Sciatic nerve (tissue), 2 donors: ENCODE measurements at places on chromosomes 6 and 20. TPM values are rescaled to one million over a fixed set of nuclear protein-coding genes. Genes with fewer than 3 reads are reported as not detected.

Gene CGAS
- 7.5 TPM for total RNA-seq

Gene ZFP64
- total RNA-seq, result 17.0 TPM

Gene ZNF831
- 0.36 TPM for total RNA-seq

Gene RFX6
- total RNA-seq, result not detected

Gene RAMACL
- total RNA-seq, result 4.3 TPM

Gene BPIFA1
- not detected for total RNA-seq

Gene ISM1
- 24.1 TPM for total RNA-seq

Gene SAMD5
- total RNA-seq, result 4.5 TPM

Gene SYTL3
- total RNA-seq, result 2.5 TPM

Gene SUMO4
- total RNA-seq, result 7.1 TPM

Gene GSTA5
- total RNA-seq, result not detected

Gene SRMS
- total RNA-seq, result not detected

Gene MAS1
- total RNA-seq, result not detected

Gene SMLR1
- not detected for total RNA-seq

Gene TPD52L2
- total RNA-seq, result 69.1 TPM

Gene WTAP
- 88.0 TPM for total RNA-seq

Gene SLC22A2
- not detected for total RNA-seq

Gene HCRTR2
- not detected for total RNA-seq

Gene EPB41L2
- total RNA-seq, result 889 TPM

Gene MTG2
- 31.4 TPM for total RNA-seq

Gene NINL
- total RNA-seq, result 14.8 TPM

Gene HDGFL1
- not detected for total RNA-seq

Gene TBX18
- 46.1 TPM for total RNA-seq

Gene RHAG
- 2.9 TPM for total RNA-seq

Gene COMMD7
- total RNA-seq, result 30.2 TPM

Gene ENPP3
- total RNA-seq, result 1.7 TPM

Gene PXDC1
- 48.3 TPM for total RNA-seq

Gene PRICKLE4
- total RNA-seq, result 9.0 TPM

Gene WASF1
- 9.6 TPM for total RNA-seq

Gene PRDM13
- total RNA-seq, result not detected

Gene SMPD2
- 11.7 TPM for total RNA-seq

Gene EYA4
- 5.3 TPM for total RNA-seq

Gene MAP1LC3A
- 72.1 TPM for total RNA-seq

Gene BTNL2
- total RNA-seq, result not detected

Gene PDE10A
- 14.1 TPM for total RNA-seq

Gene KIF25
- 1.6 TPM for total RNA-seq

Gene C20orf144
- total RNA-seq, result not detected

Gene MCCD1
- not detected for total RNA-seq

Gene XRN2
- 45.3 TPM for total RNA-seq

Gene GJA10
- not detected for total RNA-seq

Gene ROS1
- total RNA-seq, result 0.04 TPM

Gene GPR63
- 0.49 TPM for total RNA-seq

Gene MEI4
- 0.13 TPM for total RNA-seq

Gene TFAP2D
- not detected for total RNA-seq

Gene WFDC5
- total RNA-seq, result not detected

Gene OR2H1
- not detected for total RNA-seq

Gene HLA-DMA
- 70.1 TPM for total RNA-seq

Gene SLC17A3
- total RNA-seq, result not detected

Gene SRSF3
- total RNA-seq, result 218 TPM
